Stimulated activated CD4-positive, alpha-beta T cell treated with anti-CD3 and anti-CD28 coated beads, Interleukin-1b, Interleukin-23, amount 100 ng/mL, for 1 hour (primary cell): ENCODE measurements at places on chromosomes 4 and X.

DNA sequence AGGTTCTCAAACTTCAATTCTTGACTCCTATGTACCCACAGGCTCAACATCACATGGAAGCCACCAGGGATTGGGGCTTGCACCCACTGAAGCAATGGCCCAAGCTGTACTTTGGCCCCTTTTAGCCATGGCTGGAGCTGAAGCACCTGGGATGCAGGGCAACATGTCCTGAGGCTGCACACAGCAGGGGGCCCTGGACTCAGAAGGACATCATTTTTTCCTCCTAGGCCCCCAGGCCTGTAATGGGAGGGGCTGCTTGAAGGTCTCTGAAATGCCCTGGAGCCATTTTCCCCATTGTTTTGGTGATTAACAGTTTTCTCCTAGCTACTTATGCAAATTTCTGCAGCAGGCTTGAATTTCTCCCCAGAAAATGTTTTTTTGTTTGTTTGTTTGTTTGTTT is 465.1 kb upstream of the PCDH10 start:
- DNase-seq, result no peak

GRCh38 chr4:16226816-16227461 is 668 bp upstream of the TAPT1 start:
- DNase-seq, result peak; percentile 16

DNA sequence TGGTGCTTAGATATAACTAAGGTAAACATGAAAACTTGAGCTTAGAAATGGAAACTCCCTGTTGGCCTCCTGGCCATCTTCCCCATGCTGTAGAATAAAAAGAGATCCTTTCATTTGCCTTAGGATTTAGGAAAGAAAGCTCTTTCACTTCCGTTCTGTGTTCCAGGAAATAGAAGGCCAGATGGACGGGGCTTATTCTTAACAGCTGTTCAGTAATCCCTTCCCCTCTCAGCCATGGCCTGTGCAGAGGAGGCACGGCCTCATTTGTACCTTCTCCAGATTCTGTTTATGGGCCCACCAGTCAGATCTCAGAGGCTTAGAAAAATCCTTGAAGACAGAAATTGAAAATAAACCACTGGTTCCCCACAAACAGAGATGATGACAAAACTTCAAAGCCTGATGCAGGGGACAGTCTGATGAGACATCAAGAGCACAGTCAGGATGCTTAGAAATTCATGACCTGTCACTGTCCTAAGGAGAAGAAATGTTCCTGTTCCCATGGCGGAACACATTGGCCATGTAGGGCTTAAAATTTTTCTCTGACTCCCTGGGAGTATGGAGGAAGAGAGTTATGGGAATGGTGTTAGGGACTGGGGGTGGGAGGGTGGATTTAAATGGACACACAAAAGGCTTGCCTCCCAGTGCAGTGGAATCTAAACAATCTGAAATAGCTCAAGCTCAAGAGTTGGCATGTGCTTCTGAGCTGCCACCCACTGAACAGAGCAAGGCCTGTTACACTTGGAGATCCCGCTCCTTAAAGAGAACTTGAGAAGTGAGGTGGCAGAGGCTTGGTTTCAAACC is 188.8 kb downstream of the SOWAHB start:
- no peak for DNase-seq

DNA sequence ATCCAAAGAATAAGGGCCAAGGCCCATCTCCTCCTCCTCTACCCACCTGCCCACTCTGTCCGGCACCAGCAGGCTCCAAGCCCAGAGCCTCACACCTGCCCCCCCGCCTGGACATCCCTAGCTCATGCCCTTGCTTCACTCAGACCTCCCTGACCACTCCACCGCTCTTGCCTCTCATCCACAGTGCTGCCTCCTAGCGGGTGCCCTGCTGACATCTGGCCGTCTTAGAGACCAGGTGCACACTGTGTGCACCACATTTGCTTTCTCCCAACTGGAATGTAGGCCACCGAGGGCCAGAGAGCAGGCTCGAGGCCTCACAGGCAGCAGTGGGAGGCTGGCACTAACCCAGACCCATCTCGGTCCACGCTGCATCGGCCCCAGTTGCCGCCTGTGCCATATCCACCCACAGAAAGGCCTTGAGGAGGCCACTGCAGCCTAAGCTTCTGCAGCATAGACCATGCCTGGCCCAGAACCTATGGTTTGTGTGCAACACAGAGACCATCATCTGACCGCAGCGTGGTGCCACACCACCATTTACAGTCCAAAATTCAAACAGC is 13.5 kb downstream of the LETM1 start:
- DNase-seq, result no peak

DNA sequence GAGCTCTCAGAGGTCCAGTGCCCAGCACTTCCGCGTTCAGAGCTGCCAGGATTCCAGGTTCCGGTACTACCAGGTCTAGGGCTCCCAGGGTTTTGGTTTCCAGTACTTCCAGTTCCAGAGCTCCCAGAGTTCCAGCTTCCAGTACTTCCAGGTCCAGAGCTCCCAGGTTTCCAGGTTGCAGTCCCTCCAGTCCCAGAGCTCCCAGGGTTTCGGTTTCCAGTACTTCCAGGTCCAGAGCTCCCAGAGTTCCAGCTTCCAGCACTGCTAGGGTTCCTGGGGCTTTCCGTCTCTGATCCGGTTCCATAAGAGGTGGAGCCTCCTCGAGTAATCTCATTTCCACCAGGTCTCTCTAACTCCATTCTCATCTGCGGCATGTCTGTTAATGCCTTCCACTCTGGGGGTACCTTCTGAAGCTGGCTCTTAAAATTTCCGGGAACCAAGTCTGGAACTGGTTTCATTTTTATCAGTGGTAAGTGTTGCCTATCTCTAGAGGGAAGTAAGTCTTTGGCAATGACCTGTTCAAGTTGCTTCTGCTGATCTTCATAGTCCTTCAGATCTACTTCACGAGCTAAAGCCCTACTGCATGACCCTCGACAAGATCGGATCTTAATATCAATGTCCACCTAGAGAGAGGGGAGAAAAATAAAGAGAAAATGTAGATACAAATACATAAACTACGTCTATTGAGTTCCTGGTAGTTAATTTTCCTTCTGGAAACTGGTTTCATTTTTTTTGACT is 4.1 kb downstream of the FGA start:
- DNase-seq, result no peak

- DNase-seq, result no peak
These were observed 310.4 kb downstream of the GPAT3 start for GRCh38 chr4:83846193-83846830.

DNA sequence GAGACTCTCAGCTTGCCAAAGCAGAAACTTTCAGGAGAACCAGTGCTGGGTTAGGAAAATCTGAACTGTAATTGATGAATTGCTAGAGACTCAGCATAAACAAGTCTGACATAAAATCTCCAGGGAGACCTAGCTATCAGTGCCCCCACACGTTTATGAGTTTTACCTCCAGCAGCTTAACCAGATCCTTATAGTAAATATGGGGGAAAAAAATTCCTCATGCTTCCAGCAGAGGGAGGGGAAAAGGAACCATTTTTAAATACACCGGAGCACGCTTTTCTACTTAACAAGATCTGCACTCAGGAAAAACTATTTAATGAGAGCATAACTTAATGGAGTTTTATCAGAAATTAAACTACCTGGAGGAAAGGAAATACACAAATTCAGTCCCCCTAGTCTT is 1040.7 kb upstream of the INTU start:
- no peak for DNase-seq

- no peak for DNase-seq
These were observed 103.6 kb upstream of the BCOR start for GRCh38 chrX:40201329-40201885.

GRCh38 chr4:129342819-129343408 is 247.0 kb downstream of the C4orf33 start:
- no peak for DNase-seq

- DNase-seq, result no peak
These were observed 23.0 kb downstream of the GALNT7 start for GRCh38 chr4:173191623-173192041.

GRCh38 chr4:2925496-2925895 is 37.7 kb downstream of the NOP14 start:
- DNase-seq, result no peak

- DNase-seq, result peak; percentile 22
These were observed 57.2 kb upstream of the FAM9C start for GRCh38 chrX:13101441-13102139.

GRCh38 chrX:41066969-41067368 is 18.3 kb upstream of the USP9X start:
- no peak for DNase-seq

DNA sequence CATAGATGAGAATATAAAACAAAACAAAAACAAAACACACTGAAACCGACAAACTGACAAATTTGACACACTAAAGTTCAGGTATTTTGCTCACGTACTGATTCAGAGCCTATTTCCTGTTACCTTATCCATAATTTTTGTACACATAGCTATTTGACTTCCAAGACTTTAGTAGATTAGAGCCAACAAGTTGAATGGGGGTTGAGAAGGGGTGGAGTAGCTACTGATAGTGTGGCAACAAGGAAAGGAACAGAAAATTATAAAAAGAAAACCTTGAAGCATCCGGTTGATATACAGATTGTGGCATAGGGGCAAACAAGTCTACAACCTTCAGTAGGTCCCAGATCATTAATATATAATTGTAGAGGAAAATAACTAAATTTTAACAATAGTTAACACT is 92.3 kb upstream of the RASGEF1B start:
- no peak for DNase-seq

DNA sequence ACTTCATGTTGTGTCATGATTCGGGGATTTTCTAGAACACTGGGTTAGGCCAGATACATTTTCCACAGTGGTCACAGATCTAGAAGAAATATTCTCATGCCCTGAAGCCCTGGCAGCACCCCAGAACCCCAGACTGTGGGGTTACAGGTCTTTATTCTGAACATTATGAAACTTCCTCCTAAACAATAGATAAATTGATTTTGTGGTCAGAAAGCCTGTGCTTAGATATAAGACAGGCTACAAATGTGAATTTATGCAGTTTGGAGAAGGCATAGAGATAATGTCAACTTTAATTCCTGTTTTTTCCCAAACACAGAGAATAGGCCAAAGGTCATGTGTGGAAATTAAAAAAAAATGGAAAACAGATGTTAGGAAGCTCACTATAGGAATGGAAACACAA is 492.9 kb downstream of the SPRY1 start:
- no peak for DNase-seq

DNA sequence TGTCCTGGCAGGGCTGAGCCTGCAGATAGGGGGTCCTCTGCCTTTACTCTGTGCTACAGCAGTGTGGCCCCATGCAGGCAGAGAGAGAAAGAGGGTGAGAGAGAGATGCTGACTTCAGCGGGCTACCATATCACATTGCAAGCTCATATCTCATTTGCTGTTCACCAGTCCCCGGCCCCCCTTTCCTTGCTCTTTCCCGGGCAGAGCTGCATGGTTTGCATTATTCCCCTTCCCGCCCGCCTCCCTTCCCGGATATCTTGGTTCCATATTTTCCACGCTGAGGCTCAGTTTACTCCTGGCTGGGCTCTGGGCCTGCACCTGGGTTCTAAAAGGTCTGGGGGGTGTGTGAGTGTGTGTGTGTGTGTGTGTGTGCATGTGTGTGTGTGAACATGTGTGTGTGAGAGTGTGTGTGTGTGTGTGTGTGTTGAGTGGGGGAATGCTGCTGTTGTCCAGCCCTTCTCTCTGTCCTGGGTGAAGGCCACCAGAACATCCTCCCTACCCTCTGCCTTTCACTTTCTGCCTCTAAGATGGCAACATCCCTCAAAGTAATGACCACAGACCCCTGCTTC is 63.5 kb downstream of the PJA1 start:
- no peak for DNase-seq

DNA sequence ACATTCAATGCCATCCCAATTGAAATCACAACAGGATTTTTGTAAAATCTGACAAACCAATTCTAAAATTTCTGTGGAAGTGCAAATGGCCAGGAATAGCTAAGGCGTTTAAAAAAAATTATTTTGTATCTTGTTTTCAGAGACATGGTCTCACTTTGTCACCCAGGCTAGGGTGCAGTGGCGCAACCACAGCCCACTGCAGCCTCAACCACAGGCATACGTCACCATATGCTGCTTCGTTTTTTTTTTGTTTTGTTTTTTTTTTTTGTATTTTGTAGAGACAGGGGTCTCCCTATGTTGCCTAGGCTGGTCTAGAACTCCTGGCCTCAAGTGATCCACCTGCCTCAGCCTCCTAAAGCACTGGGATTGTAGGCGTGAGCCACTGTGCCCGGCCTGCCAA is 24.5 kb downstream of the ZNF41 start:
- DNase-seq, result no peak

DNA sequence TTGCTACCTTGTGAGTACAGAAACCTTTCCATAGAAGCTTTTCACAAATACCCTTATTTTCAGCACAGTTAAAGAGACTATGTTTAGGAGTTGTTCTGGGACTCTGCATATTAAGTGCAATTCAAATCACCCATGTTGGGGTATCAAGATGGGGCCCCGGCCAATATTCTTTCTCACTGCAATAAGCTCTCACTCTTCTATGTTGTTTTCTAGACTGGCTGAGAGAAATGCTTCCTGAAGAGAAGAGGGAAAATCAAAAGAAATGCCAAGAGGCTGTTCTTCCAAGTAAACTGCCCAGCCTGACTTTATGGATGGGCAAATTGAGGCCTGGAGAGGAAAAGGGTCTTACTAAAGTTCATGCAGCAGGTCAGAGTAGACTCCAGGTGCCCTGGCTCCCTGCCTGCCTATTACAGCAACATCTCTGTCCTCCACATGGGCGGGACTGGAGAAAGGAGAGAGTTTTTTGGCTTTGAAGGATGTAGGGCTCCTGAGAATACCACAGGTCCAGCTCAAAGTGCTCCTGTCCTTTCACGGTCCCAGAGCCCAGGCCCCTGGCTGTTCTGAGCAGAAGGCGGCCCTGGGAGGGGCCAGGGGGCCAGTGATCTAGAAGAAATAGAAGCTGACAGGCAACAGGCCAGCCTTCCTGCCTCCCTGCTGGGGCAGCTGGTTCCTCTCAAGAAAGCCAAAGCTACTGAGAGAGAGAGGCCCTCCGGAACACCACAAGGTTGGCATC is 745 bp upstream of the IQSEC2 start:
- no peak for DNase-seq

GRCh38 chr4:16231570-16232245 is 5.4 kb upstream of the TAPT1 start:
- no peak for DNase-seq

DNA sequence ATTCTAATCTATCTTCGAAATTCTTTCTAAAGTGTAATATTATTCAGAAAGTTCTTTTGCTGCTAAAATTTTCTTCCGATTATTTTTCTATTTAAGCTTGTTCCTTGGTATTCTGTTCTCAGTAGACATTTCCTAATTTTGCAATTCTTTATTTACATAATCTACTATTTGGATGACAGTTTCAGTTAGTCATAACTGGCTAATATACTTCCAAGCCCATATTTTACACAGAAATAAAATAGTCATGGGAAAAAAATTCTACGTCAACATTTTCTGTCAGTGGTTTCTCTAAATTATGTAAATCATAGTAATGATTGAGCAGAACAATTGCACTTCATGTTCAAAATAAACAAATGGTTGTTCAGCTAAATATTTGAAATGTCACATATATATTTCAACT is 178.0 kb upstream of the ANKRD50 start:
- DNase-seq, result no peak

DNA sequence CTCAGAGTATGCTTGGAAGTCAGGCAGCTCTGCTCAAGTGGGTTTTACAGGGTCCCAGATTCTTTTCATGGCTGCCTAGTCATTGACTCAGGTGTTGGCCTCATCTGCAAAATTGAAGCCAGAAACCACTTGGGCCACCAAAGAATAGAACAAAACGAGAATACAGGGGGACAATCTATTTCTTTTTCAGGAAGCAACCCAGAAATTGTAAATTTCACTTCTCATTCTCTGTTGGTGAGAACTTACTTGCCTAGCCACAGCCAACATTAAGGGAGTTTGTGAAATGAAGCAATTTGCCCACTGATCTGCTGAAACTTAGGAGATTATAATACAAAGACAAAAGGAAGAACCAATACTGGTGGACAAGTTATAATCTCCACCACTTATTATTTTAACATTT is 8.6 kb upstream of the TKTL2 start:
- no peak for DNase-seq
